ENCODE measurements at places on chromosomes 1 and 21.

- DNase-seq: no peak
These were observed 3.8 kb downstream of the LMNA start for GRCh38 chr1:156118177-156118868.

- no peak for DNase-seq
These were observed 44.6 kb upstream of the BCL9 start for GRCh38 chr1:147496571-147497210.

DNA sequence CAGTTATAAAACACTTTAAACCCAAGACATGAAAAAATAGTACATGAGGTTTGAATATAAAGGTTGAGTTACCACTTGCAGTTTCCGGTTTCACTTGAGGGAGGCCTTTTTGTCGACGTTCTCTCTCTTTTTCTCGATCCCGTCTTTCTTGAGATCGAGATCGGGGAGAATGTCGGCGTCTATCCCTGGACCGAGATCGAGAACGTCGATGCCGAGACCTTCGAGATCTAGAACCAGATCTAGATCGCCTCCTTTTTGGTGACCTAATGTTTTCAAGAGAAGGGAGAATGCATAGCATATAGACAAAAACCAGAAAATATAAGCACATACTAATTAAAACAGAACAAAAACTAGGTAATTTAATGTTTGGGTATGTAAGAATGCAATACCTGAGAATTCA, 33.7 kb downstream of the SOD1 start:
- no peak for DNase-seq

DNA sequence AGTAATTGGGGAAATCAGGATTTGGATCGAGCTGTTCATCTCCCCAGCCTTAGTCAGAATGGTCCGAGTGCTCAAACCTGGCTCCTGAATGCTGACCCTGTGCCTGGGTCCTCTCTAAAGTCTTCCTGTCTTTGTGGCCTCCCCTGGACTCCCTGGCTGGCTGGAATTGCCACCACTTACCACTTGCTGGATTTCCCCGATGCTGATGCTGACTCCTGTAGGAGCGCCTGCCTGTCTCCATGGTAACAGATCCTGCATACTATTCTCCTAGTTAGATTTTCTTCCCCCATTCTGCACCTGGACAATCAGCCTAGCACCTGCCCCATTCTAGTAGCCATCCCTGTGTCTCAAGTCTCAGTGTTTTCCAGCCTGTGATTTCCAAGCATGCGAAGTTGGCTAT, 382.2 kb upstream of the ESRRG start:
- DNase-seq: no peak

DNA sequence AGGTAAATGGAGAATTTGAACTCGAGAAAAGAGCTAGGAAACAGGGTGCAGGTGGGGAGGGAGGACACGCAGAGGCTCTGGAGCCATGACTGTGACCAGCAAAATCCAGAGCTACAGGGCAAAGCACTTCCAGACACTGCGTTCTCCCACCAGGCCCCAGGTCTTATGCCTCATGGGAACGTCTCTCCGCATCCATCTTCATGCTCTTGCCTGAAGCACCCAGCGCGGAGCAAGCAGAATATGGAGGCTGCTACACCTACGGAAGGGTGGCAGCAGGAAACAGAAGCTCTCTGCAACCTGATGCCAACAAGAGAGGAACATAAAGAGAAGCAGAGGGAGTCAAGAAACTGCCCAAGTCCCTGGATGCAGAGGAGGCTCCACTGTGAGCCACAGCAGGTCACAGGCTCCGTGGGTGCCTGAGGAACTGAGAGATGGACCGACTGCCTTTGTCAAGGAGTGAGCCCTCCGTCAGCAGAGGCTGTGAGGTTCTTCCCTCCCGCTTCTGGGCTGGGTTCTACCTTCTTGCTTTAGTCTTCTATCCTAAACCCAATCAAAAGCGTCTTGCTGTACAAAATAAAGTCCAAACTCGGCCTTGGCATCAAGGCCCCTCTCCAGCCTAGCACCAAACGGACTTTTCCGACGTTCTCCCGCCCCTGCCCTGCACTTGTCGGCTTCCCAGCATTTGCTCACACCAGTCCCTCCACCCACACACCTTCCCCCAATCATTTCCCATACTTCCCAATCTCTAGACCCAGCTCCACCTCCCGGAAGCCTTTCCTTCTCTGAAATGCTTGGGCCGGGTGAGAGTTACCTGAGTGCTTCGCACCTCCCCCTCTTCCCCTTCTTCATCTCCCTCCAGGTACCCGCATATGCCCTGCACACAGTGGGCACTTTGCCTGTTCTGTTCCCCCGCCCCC, 930 bp downstream of the DHCR24 start:
- DNase-seq: no peak

GRCh38 chr1:179124873-179125272, 43.0 kb downstream of the TOR3A start:
- DNase-seq: no peak

GRCh38 chr1:232379063-232379434, 250.9 kb downstream of the SIPA1L2 start:
- DNase-seq: no peak

DNA sequence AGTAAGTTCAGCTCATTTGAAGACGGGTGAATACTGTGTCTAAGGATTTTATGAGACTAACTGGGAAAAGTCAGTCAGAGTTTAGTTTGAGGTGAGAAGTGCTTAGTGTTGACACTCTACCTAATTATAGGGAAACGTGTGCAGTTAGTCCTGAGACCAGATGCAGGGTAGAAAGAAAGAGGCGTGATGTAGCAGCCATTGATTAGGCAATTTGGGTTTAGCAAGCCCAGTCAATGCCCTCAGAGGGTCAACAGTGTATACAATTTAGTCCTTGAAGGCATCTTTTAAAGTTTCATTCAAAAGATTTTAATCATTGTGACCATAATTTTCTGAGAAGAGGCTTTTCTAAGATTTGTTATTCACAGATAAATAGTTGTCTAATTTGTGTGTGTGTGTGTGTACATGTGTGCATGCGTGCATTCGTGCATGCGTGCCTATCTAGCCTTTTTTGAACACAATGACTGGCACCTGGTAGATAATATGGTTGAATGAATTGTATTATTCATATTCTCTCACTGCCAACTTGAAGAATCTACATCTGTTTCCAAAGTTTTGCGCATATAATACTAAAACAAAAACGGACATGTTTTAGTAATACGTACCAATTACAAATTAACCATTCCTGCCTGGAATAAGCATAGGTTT, 332.9 kb downstream of the SRGAP2C start:
- DNase-seq: no peak

GRCh38 chr21:42343556-42343955, 7.2 kb downstream of the TFF2 start:
- no peak for DNase-seq

GRCh38 chr1:98653123-98653522, 8.4 kb upstream of the SNX7 start:
- DNase-seq: no peak

DNA sequence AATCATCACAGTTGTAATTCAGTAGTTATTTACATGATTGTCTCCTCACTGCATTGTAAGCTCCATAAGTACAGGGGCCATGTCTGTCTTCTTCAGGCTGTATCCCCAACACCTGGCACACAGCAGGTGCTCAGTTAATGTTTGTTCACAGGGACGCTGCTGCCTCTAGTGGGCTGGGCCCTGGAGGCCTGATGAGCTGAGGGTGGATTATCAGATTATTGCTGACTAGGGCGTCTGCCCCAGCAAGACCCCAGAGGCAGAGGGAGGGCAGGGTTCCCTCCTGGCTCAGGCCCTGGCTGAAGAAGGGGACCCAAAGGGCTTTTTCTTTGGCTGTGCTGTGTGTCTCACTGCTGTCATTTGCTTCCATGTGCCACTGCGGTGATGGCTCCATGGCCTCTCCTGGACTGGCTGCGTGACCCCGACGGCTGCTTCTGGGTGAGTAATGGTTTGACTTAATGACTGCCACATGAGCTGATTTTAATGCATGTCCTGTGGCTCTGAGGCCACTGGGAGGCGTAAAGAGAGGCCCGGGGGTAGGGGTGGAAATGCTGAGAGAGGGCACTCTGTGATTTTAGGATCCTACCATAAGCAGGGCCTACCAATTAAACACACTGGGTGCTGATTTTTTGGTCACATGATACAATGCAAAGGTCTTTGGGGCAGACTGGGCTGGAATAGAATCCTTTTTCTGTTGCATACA, 20.8 kb upstream of the EPB41 start:
- DNase-seq: no peak

GRCh38 chr1:172827301-172827700, 168.4 kb downstream of the FASLG start:
- no peak for DNase-seq

DNA sequence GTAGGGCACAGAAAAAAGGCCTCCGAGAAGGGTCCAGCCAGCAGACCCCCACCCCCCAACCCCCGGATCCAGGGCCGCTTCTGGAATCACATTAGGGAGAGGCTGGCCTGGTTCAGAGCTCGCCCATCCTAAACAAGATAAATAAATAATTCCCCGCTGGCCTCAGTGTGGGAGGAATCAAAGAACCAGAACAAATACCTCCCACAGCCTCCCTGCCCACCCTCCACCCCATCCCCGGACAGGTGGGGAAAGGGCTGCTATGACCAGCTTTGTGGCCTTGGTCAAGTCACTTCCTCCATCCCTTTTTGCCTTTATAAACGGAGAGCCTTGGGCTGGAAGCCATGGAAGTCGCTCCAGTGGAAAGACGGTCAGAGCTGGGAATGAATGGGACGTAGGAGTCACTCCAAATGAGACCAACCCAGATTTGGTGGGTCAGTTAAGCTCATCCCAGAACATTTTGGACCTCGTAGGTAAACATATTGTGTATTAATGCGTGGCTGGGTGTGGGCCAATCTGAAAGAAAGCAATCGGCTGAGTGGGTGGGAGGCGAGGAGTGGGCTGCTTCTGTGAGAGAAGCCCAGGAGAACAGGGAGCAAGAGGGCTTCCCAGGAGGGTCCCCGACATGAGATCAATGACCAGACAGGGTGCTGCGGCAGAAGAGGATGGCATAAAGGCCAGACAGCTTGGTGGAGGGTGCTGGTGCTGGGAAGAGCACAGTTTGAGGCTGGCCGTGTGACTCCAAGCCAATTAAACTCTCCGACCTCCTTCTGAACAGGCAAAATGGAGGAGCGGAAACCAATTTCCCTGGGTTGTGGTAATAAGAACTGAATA, 63.3 kb downstream of the MEF2D start:
- no peak for DNase-seq

DNA sequence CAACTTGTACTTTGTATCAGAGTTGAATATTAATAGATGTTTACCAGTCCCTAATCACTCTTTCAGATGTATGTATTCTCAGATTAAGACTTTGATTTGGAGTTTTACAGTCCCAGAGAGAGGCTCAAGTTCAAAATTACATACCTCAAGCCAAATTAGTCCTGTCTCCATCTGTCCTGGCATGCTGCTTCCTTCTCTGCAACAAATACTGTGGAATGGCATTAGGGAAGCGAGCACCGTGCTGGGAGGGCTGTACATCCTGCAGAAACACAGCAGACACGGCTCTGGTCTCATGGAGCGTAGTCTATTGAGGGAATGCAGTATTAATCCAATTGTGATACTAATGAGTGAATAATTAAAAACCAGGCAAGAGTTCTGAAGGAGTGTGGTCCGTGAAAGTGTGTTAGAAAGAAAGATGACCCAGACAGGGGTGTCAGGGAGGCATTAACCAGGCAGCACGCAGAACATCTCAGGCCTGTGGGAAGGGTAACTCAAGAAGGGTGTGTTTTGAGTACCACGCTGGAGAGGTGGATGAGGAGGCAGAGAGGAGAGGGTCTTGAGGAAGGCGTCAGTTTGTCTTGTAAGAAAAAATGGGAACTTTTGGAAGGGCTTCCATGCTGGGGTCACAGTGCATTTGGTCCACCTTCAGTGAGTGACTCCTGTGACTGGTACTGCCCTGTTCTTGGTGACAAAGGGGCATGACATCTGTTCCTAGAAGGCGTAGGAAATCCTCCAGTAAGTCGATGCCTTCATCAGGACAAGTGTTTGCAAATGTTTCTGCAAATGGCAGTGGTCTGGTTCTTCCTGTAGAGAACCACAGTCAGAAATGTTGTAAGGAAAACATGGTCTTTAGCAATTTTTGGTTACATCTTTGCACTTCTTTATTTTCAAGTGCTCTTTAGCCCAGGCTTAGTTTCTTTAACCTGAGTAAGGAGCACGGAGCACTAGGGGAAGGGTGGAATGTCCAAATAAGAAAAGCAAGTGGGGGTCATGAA, 1.6 kb downstream of the RAB4A start:
- DNase-seq: no peak

GRCh38 chr1:241271427-241271826, 85.6 kb downstream of the RGS7 start:
- no peak for DNase-seq

DNA sequence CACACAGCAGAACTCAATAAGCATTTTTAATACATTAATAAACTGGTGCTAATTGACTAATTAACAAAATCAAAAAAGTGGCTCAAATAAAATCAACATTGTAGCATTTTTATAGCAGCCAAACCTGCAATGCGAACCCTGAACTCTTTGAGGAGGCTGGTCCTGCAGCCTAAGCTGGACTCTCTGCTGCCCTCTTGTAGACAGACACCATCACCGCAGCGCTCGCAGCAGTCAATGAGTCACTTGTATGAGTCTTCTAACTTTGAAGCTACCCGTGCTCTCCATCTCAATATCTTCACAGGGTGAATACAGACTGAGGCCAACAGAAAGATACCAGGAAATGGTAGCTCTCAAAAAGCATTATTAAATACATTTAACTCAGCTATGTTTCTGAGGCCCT, 9.7 kb upstream of the KRTAP7-1 start:
- no peak for DNase-seq

- no peak for DNase-seq
These were observed 28.1 kb upstream of the AK4 start for GRCh38 chr1:65119951-65120350.

- peak; percentile 69 for DNase-seq
These were observed 17.7 kb downstream of the TINAGL1 start for GRCh38 chr1:31593770-31594632.

DNA sequence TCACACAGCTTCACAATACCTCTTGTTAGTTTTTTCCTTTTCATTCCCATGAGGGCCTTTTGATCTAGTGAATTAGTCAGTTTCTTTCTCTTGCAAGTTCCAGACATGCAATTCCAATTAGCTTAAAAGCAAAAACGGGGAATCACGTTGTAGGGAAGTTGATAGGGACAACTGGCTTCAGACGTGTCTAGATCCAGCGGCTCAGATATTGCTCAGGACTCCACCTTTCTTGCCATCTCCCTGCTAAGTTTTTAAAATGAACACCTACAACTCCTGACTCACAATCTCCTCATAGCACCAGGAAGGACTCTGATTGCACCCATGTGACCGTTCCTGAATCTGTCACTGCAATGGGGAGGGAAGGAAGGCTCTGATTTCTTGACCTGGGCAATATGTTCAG, 63.8 kb upstream of the ARHGAP29 start:
- no peak for DNase-seq

- no peak for DNase-seq
These were observed 500.7 kb downstream of the LMO4 start for GRCh38 chr1:87829360-87829759.

DNA sequence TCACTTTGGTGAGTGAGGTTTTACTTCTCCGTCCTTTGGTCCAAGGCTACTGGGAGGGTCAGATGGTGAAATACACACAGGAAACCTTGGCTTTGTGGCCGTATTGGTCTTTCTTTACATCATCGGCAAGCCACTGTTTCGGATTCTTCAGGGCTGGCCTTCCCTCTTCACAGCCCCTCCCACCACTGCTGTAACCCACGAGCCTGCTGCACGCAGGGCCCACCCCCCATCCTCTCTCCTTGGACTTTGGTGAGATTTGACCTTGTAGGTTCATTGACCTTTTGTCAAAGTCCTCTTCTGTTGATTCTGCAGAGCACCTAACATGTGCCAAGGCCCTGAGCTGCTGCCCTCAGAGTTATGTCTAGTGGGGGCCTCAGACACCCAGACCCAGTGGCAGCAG, 328.6 kb downstream of the CAMTA1 start:
- no peak for DNase-seq

Measured in RWPE2 (cell line).